GM23248 (cell line): ENCODE measurements at places on chromosomes 3 and 15. TPM values are rescaled to one million over a fixed set of nuclear protein-coding genes. Genes with fewer than 3 reads are reported as not detected.

DNA sequence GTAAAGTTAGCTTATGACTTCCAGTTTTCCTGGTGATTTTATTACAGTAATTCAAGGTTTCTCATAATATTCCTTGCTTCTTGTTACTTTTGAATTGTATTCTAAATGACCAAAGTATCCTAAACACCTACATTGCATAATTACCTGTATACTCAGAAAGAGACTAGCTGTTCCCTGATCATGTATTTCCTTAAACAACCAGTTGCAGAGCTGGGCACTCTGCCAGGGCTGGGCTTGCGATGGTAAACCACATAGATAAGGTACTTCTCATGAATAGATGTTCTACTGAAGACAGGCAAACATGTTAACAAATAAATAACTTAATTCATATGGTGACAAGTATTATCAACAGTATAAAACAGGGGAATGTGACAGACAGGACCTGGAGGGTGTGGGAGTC lies 142.3 kb upstream of the WNT5A start:
- H3K27ac ChIP-seq: no peak overlapping the region
- H3K4me3 ChIP-seq: no peak overlapping the region
- H3K4me1 ChIP-seq: peaks cover 10% of the 10 kb centered on the region
- DNase-seq: no peak
- H3K36me3 ChIP-seq: no peaks in the 10 kb centered on the region
- H3K27me3 ChIP-seq: no peaks in the 10 kb centered on the region; the same call in 1 of the 2 replicates

The SLC6A11 gene
- not detected in 2 replicates for polyA plus RNA-seq

The DPPA4 gene
- polyA plus RNA-seq: 0.06 and 0.15 TPM in 2 replicates

The TRIP4 gene
- 32.9 and 33.5 TPM in 2 replicates for polyA plus RNA-seq

DNA sequence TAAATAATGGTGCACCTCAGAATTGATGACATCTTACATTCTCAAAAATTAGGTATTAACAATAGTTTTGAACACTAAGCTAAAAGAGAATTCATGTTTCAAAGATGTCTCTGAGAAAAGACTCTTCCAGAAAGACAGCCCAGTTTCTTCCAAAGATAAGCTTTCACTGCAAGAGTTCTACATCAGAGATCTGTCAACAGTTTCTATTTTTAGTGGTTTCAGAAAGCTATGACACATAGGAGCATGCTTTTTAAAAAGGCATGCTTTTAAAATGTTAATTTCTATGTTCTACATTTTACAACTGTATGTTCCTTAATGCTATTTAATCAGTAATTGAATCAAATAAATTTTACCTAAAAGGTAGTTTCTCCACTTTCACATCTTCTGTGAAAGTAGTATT lies 88.2 kb downstream of the PLOD2 start:
- H3K27ac ChIP-seq: 0 out of 2 replicates have a peak overlapping the region, but pooled peaks have one; percentile 6
- no peak overlapping the region for H3K4me3 ChIP-seq
- no peaks in the 10 kb centered on the region for H3K27me3 ChIP-seq
- H3K36me3 ChIP-seq: peaks cover 82% of the 10 kb centered on the region
- peaks cover 20% of the 10 kb centered on the region for H3K4me1 ChIP-seq

- H3K36me3 ChIP-seq: no peaks in the 10 kb centered on the region
- H3K27me3 ChIP-seq: no peaks in the 10 kb centered on the region
- no peak overlapping the region for H3K27ac ChIP-seq
- no peaks in the 10 kb centered on the region for H3K4me1 ChIP-seq
These were observed 16.7 kb upstream of the TBL1XR1 start for GRCh38 chr3:177213801-177214535.

DNA sequence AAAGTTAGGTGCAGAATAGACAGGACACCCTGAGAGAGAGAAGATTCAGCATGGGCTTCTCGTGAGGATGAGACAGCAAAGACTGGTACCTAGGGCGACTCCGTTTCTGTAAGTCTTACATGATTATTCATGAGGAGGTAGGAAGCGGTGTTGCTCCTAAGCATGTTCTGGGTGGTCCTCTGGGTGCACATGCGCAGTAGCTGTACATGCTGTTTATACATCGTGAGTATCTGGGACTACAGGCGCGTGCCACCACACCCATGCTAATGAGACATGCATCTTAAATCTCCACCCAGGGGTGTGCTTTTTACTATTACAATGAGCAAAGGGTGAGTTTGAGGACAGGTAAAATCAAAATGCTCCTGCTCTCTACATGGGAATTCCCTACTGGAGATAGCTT lies 12.3 kb downstream of the ALPK3 start:
- no peaks in the 10 kb centered on the region for H3K27me3 ChIP-seq
- H3K36me3 ChIP-seq: no peaks in the 10 kb centered on the region
- no peaks in the 10 kb centered on the region for H3K4me1 ChIP-seq

- H3K4me1 ChIP-seq: no peaks in the 10 kb centered on the region
- H3K4me3 ChIP-seq: no peak overlapping the region
- no peaks in the 10 kb centered on the region for H3K27me3 ChIP-seq
- no peak overlapping the region for H3K27ac ChIP-seq
- peaks cover 25% of the 10 kb centered on the region for H3K36me3 ChIP-seq
These were observed 14.9 kb upstream of the SELENOT start for GRCh38 chr3:150588027-150588830.

The CPN2 gene
- polyA plus RNA-seq: not detected in 2 replicates

The GOLGA8M gene
- polyA plus RNA-seq: 0.30 and 0.48 TPM in 2 replicates

GRCh38 chr3:99545941-99546580 lies 92.3 kb upstream of the COL8A1 start:
- H3K4me1 ChIP-seq: peaks cover 32% of the 10 kb centered on the region
- no peak for DNase-seq
- H3K4me3 ChIP-seq: no peak overlapping the region

DNA sequence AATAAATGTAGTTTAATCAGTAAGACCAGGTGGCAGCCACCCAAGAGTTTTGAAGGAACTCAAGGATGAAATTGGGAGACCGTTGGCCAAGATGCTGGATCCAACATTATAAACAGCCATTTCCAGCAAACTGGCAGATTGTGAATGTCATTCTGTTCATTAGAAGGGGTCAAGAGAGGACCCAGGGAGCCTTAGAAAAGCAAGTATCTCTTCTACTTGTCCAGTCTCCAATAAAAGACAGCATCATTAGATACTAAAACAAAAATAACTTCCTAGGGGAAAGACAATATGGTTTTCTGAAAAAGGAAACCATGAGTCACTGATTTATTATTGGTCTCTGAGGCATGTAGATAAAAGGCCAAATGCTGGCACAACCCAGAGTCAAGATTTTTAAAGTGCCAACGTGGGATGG lies 67.9 kb downstream of the GADL1 start:
- H3K4me3 ChIP-seq: no peak overlapping the region
- peak; percentile 54 for DNase-seq
- H3K4me1 ChIP-seq: peaks cover 10% of the 10 kb centered on the region; the same call in 1 of the 2 replicates
- H3K36me3 ChIP-seq: no peaks in the 10 kb centered on the region
- H3K27me3 ChIP-seq: no peaks in the 10 kb centered on the region

The ANKRD63 gene
- polyA plus RNA-seq: not detected in 2 replicates

GRCh38 chr15:34650177-34650576 lies 66.7 kb upstream of the GOLGA8B start:
- peaks cover 18% of the 10 kb centered on the region for H3K4me1 ChIP-seq
- no peak overlapping the region for H3K4me3 ChIP-seq
- H3K27me3 ChIP-seq: no peaks in the 10 kb centered on the region
- peak; percentile 89 for DNase-seq
- H3K36me3 ChIP-seq: no peaks in the 10 kb centered on the region

DNA sequence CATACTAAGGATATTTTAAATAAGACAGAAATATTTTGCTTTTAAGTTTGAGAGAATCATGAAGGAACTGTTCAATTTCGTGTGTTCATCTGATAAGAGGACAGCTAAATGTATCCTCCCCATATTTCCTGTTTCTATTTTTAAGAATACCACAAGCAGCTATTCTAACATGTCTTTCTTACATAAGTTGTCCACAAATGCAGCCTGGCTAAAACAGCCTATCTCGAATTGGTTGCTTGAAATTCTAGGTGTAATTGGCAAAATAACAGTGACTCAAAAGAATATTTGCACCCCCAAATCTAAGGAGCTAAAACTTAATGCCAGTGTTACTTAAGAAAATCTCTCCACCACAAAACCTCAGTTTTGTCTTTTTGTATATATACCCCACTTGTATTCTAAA lies 35.0 kb downstream of the BTLA start:
- H3K4me3 ChIP-seq: no peak overlapping the region
- H3K27me3 ChIP-seq: peaks cover 3% of the 10 kb centered on the region; the same call in 1 of the 2 replicates
- no peaks in the 10 kb centered on the region for H3K36me3 ChIP-seq
- H3K27ac ChIP-seq: no peak overlapping the region
- no peaks in the 10 kb centered on the region for H3K4me1 ChIP-seq

The TMC3 gene
- polyA plus RNA-seq: not detected in 2 replicates

DNA sequence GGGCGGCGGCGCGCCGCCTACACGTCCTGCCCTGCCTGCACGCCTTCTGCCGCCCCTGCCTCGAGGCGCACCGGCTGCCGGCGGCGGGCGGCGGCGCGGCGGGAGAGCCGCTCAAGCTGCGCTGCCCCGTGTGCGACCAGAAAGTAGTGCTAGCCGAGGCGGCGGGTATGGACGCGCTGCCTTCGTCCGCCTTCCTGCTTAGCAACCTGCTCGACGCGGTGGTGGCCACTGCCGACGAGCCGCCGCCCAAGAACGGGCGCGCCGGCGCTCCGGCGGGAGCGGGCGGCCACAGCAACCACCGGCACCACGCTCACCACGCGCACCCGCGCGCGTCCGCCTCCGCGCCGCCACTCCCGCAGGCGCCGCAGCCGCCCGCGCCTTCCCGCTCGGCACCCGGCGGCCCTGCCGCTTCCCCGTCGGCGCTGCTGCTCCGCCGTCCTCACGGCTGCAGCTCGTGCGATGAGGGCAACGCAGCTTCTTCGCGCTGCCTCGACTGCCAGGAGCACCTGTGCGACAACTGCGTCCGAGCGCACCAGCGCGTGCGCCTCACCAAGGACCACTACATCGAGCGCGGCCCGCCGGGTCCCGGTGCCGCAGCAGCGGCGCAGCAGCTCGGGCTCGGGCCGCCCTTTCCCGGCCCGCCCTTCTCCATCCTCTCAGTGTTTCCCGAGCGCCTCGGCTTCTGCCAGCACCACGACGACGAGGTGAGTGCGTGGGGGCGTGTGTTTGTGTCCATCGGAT lies 602 bp downstream of the TRIM71 start:
- no peak overlapping the region for H3K27ac ChIP-seq
- peaks cover 92% of the 10 kb centered on the region for H3K27me3 ChIP-seq
- DNase-seq: no peak
- no peaks in the 10 kb centered on the region for H3K36me3 ChIP-seq

- peak overlapping the region; percentile 89 for H3K27ac ChIP-seq
- peaks cover 56% of the 10 kb centered on the region for H3K4me1 ChIP-seq
- DNase-seq: peak; percentile 97
- peak overlapping the region; percentile 9 for H3K4me3 ChIP-seq
- H3K36me3 ChIP-seq: peaks cover 38% of the 10 kb centered on the region
These were observed 33.4 kb downstream of the FSTL1 start for GRCh38 chr3:120417272-120417911.

The HRG gene
- not detected in 2 replicates for polyA plus RNA-seq

DNA sequence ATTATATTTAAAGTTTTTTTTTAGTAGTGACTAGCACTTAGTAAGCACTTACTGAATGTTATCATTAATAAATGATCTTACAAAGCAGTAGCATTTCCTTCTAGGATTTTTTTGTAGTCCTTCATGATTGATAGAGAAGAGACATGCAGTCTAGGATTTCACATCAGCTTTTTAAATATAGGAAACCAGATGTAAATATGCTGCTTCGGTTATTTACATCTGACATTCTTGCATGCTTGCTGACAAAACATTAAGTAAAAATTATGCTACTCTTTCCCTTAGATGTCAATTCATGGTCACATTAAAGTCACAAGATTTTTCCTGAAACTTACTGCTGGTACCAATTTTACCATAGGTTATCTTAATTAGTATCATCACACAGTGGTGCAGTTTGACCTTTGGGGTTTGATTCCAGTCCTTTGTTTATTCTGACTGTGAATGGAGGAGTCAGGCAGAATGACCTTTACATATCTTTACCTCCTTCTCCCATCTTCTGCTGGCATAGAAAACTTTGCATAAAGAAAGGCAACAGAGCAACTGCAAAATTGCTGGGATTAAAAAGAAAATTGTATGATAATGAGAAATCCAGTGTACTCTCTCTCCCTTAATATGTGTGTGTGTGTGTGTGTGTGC lies 286.5 kb downstream of the LPP start:
- no peak overlapping the region for H3K27ac ChIP-seq
- H3K27me3 ChIP-seq: no peaks in the 10 kb centered on the region
- DNase-seq: no peak
- peaks cover 5% of the 10 kb centered on the region; the same call in 1 of the 2 replicates for H3K36me3 ChIP-seq

GRCh38 chr15:90114451-90114901 lies 12.2 kb upstream of the IDH2 start:
- DNase-seq: peak; percentile 18
- H3K4me3 ChIP-seq: no peak overlapping the region
- no peak overlapping the region for H3K27ac ChIP-seq
- no peaks in the 10 kb centered on the region for H3K4me1 ChIP-seq
- H3K36me3 ChIP-seq: no peaks in the 10 kb centered on the region

The GOLGA8T gene
- not detected in 2 replicates for polyA plus RNA-seq

- no peak for DNase-seq
- H3K36me3 ChIP-seq: no peaks in the 10 kb centered on the region
- no peak overlapping the region for H3K27ac ChIP-seq
- H3K4me3 ChIP-seq: no peak overlapping the region
- H3K27me3 ChIP-seq: peaks cover 6% of the 10 kb centered on the region; the same call in 1 of the 2 replicates
These were observed 329.0 kb upstream of the AZI2 start for GRCh38 chr3:28677581-28677980.
